ENCODE measurements at places on chromosomes 13 and 19.

- no peak for DNase-seq
Observed at GRCh38 chr13:20609145-20609544, 42.2 kb downstream of the IFT88 start.

GRCh38 chr19:40466985-40467734, at the start of gene SPTBN4:
SPTBN4 (plus strand) TSS chr19:40467001; CDS start chr19:40472622, 5,621 bp downstream.
- no peak for DNase-seq

GRCh38 chr19:11479898-11480714, 740 bp downstream of the ELAVL3 start:
- no peak for DNase-seq

DNA sequence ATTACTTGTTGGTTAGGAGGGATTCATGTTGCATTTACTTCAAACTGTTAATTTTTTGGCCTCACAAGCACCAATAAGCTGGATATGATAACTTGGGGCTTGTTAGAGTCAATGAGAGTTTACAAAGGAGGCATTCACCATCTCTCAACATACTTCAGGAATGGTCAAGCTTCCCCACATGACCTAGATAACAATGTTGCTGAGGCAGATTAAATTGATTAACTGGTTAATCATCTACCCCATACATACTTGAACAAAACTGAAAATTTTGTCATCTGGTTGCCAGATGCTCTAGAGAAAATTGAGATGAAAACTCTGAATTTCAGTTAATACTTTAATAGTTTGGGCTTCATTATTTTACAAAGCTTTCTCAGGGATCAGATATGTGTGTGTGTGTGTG, 43.0 kb upstream of the UBL3 start:
- DNase-seq, result no peak

DNA sequence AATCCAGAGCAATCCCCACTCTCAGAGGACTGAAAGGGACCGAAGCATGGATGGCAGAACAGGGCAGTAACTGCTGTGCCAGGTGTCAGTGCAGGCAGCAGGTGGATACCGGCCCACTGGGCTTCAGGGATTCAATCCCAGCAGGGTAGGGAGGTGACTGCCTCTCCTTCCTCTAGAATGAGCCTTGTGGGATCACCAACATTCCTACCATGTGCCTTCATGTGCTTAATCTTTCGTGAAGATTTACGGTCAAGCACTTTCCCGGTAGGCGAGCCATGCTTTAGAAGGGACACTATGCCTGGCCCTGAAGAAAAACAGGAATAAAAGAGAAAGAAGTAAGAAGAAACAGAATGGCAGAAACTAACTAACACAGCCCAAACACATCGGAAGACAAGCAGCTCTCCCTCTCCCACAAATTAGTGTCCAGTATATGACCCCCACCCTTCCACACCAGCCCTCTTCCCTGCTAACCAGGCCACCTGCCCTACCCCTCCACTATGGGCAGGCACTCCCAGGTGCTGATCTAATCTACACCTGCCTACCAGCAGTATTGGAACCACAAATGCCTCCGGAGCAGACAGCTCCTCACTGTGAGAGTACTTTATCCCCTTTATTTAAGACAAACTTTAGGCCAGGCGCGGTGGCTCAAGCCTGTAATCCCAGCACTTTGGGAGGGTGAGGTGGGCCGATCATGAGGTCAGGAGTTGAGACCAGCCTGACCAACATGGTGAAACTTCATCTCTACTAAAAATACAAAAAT, 162.5 kb downstream of the NUFIP1 start:
- DNase-seq, result no peak

GRCh38 chr13:41682001-41682400, 224.7 kb downstream of the RGCC start:
- DNase-seq, result no peak

All from activated CD4-positive, alpha-beta memory T cell treated with anti-CD3 and anti-CD28 coated beads, Interleukin-2, amount 10 ng/mL, durations not matched to agents 7 days and 5 days (primary cell).